IMR-90 (cell line): ENCODE measurements at places on chromosomes 13 and 19. TPM values are rescaled to one million over a fixed set of nuclear protein-coding genes. Genes with fewer than 3 reads are reported as not detected.

DNA sequence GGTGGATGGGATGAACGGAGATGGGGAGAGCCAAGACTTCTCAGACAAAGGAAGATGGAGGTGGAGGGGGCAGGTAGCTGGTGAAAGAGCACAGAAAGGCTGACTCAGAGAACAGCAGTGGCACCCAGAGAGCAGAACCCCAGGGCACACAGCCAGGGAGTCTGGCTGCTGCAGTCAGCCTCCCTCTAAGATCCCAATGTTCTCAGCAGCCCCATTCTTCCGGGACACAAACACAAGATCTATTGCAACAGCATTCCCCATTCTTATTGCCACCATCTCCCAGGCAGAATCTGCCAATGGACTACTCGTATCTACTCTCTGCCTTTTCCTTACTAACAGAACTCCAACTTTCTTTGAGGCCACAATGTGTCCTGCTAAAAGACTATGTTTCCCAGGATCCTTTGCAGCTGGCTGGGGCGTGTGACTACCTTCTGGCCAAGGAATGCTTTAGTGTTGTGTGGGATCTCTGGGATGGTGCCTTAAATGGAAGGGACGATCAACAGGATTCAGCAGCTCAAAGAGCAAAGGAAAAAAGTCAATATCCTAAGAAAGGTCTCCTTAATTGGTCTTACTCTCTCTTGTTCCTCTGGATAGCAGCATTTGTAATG, 7.5 kb downstream of the THAP8 start:
- no peak for DNase-seq

- DNase-seq = no peak
These were observed 48.1 kb upstream of the LDLR start for GRCh38 chr19:11041194-11041593.

GRCh38 chr13:24173795-24174194, 13.3 kb downstream of the SPATA13 start:
- DNase-seq = no peak

DNA sequence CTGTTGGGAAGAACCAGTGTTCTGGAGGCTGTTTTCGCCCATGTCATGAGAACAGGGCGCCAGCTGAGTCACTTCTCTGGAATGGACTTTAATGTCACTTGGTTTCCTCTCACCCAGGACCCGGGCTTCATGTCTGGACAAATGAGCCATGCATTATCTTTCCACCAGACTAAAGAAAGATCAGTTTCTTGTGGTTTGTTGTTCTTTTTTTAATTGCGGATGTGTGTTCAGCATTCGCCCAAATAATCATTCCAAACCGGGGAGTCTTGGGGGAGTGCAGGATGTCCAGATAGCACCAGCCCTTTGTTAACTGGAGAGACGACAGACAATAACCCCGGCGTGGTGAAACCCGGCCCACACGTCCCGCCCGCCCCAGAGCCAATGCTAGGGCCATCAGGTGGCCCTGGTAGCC, 102.5 kb downstream of the COL4A2 start:
- DNase-seq = peak; percentile 68

GRCh38 chr19:16252459-16253205, 54.9 kb downstream of the AP1M1 start:
- no peak for DNase-seq

DNA sequence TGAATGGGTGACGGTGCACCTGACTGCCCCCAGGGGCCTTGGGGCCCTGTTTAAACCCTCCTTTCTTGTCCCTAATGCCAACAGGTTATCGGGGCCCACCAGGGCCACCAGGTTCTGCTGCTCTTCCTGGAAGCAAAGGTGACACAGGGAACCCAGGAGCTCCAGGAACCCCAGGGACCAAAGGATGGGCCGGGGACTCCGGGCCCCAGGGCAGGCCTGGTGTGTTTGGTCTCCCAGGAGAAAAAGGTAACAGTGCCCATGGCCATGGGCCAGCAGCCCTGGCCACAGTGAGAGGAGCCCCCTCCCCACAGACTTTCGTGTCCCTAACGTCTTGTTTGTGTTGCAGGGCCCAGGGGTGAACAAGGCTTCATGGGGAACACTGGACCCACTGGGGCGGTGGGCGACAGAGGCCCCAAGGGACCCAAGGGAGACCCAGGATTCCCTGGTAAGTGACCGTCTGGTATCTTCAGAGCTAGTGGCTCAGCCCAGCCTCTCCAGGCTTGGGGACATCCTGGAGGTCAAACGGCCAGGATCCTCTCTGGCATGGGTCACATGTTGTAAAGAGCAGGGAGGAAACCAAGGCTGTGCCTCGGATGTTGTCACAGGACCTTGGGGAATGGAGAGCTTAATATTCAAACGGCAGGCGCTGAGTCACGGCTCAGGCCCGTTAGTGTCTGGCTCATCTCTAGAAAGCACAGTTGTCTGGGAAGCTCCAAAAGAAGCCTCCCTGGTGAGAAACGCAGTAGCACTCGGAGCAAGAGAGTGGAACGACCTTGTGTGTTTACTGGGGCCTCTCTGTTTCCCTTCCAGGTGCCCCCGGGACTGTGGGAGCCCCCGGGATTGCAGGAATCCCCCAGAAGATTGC, 58.3 kb downstream of the RAB20 start:
- peak; percentile 12 for DNase-seq

DNA sequence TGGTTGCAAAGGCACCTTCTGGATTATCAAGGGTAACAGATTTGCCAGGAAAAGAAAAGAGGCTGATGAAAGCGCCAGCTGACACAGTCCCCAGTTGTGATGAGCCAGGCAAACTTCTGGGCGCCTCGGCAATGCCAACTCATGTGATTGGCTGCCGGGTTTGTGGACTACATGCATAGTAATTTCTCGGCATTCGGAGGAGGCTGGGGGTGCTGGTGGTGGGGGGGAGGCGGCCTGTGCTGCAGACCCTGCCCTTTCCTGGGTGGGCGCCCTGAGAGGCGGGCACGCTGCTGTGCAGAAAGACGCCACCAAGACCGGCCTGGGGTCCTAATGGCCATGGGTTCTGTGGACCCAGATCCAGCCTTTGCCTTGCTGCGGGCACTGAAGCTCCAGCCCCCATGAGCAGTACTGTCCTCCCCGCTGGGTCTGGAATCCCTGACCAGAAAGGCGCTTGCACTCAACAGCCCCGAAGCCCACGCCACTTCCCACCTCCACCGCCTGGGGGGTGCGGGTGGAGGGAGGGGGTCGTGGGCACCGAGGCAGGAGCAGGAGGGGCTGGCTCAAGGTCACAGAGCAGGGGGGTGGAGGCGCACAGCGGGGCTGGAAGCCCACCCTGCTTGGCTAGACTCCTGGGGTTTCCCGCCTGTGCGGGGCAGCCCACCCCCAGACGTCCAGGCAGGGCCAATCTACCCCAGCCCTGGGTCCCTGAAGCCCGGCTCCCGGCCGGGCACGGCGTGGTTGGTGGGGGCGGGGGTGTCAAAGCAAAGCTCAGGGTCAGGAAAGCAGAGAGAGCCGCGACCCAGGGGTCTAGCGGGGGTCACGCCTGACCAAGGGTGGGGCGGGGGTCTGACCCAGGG, 1.0 kb downstream of the DIRAS1 start:
- peak; percentile 40 for DNase-seq

DNA sequence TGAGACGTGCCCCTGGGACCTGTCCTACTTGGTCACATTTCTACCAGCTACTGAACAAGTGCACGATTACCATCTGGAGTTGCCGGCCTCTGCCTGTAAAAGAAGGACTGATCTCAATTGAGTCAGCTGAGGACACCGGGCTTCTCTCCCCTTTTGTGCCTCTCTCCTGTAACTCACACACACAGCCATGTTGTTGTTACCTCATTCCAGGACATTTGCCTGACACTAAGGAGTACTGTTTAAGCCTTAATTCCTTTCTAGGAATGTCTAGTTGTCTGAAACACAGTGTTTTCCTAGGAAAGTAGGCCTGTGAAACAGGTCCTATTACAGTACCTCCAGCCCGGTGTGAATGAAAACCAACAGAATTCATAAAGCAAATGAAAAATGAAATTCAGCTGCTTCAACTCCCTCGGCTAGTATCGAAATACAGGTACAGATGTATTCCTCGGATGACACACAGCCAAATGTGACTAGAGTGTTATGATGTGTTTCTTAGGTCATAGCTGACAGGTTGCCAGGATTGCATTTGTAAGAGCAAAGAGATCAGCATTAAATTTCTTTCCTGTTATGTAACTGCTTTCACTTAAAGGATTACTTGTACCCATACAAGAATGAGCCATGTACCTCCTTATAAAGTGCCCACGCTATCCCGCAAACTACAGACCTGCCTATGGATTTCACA, 152.0 kb upstream of the IRS2 start:
- DNase-seq = peak; percentile 93

DCT gene
- not detected in 2 replicates for total RNA-seq

GRCh38 chr13:103716718-103717117, 650.5 kb upstream of the SLC10A2 start:
- DNase-seq = no peak

DNA sequence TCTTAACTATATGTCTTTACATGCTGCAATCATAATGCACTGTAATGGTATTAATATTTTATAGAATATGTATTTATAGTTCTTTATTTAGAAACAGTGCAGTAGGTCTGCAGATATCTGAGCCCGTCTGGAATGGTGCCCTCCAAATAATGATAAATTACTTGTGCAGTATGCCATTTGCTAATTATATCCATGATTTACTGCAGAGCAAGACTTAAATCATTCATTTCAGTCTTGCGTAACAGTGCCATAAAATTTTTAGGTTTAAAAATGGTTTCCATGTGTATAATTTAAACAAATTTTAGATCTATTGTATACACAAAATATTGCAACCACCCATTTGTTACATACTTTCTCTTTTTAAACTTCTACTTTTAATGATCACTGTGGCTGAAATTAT, 175.1 kb downstream of the ZNF536 start:
- no peak for DNase-seq

DNA sequence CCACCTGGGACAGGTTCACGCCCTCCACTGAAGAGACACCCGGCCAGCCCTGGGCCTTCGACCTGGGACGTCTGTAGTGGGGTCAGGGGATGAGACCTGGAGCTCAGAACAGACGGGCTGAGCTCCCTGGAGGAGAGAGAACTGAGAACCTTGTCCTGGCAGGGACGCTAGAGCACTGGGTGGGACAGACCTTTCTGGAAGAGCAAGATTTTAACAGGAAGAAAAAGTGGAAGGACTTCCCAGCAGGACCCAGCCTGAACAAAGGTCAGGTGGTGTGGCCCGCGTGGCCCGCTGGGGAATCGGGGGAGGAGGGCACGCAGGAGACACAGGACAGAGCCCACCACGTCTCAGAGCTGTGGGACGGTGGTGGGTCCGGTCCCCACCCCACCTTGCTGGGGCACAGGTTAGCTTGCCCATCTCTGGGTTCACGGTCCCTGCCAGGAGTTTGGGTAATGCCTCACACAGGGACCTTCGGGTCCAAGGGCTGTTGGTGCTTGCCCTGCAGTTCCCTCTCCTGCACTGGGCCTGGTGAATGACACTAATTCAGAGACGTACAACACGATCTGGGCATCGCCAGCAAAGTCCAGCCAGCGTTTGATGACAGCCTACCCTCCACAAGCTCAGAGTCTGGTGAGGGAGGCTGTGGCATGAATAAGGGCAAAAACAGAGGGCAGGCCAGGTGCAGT, 1.2 kb upstream of the EFNA2 start:
- no peak for DNase-seq

STOML3 gene
- total RNA-seq = not detected in 2 replicates

GRCh38 chr19:15758379-15758778, 20.6 kb downstream of the OR10H3 start:
- DNase-seq = no peak

MZT1 gene
- total RNA-seq = 3.6 and 14.7 TPM in 2 replicates

CEACAM16 gene
- not detected in 2 replicates for total RNA-seq

- DNase-seq = no peak
These were observed 22.5 kb downstream of the MAST3 start for GRCh38 chr19:18120127-18120526.

GRCh38 chr19:49212016-49212701, 54.6 kb downstream of the TRPM4 start:
- no peak for DNase-seq

GRCh38 chr19:52962394-52963246, at the start of gene ZNF816:
Gene ZNF816 (minus strand): TSS chr19:52962881. CDS start chr19:52956089, 6,792 bp downstream.
- peak; percentile 88 for DNase-seq

DNA sequence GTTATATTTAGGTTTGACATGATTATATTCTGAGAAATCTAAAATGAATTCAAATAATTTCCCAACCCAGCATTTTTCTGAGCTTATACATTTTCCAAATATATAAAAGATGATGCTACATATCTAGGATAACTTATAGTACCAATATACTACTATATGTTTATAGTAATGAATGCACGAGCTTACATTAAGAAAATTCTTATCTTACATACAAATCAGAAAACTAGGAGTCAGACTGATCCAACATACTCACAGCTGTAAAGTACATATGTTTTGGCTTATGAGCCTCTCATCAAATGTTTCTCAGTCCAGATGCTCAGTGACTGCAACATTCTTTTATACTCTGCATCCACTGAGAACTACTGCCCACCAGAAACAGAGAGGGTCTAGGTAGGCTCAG, 491.3 kb upstream of the KLF12 start:
- DNase-seq = peak; percentile 2

DNA sequence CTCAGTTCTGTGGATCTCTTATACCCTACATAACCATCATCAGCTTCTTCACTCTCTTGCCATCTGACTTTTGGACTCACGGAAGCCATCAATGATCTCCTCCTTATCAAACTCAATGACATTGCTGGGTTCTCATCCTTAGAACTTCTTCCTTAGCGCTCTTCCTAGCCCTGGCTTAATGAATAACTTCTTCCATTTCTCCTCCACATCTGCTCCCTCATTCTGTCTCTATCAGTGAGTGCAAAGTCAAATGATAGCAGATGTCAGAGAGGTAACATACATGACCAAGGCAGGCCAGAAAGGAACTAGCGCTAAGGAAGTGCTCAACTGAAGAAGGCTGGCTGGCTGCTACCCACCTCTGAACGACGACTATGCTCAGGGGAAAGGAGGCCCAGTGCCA, 449.8 kb downstream of the COG6 start:
- DNase-seq = no peak

DNA sequence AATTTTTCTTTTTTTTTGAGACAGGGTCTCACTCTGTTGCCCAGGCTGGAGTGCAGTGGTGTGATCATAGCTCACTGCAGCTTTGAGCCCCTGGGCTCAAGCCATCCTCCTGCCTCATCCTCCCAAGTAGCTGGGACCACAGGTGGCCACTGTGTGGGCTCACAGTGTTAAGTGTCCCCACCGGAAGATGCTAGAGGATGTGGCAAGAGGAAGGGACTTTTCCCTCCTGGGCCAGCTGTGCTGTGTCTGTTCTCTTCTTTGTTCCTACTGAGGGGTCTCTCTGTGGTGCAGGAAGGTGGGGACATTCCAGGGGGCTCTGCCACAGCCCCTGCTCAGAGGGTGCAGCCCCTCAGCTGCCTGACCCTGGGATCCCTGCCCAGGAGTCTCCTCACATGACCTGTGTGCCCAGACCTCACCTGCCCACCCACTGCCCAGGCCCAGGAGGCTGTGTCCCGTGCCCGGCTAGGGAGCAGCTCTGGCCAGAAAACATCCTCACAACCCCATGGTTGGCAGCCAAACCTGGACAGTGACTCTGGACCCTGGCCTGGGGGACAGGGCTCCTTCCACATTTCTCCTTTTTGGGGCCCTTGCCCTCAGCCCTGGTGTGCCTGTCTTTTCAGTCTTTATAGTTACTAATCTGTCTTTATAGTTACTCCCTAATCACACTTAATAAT, 14.4 kb upstream of the ANKRD10 start:
- DNase-seq = no peak

- no peak for DNase-seq
These were observed 1361.9 kb downstream of the UQCRFS1 start for GRCh38 chr19:27851002-27851481.
